Neuronal stem cell (in vitro differentiated cells): ENCODE measurements at places on chromosomes 6 and 20.

GRCh38 chr20:34579191-34579978, 20.9 kb downstream of the MAP1LC3A start:
- no peak for DNase-seq
- H3K27ac ChIP-seq = no peak overlapping the region
- peaks cover 11% of the 10 kb centered on the region for H3K4me1 ChIP-seq
- no peaks in the 10 kb centered on the region for H3K27me3 ChIP-seq
- H3K4me3 ChIP-seq = no peak overlapping the region
- peaks cover 5% of the 10 kb centered on the region for H3K36me3 ChIP-seq

DNA sequence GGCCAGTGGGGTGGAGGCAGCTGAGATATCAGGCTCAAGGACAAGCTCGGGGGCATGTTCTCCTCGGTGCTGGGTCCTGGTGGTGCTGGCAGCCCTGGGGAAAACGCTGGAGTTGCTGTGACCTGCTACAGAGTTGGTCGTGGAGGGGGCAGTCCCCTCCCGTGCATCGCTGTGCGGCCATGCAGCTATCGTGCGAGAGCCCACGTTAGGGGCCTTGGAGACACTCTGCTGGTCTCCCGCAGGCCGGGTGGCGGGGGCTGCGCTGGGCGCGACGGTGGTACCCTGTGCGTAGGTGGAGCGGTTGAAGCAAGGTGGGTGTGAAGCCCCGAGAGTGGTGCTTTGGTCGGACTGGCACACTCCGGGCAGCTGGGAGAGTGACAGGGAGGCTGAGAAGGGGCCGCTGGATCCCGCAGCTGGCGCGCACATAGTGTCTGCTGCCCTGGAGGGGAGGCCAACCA, 12.0 kb downstream of the LRRN4 start:
- no peak for DNase-seq
- no peak overlapping the region for H3K4me3 ChIP-seq
- H3K36me3 ChIP-seq = peaks cover 54% of the 10 kb centered on the region
- no peaks in the 10 kb centered on the region for H3K27me3 ChIP-seq

DNA sequence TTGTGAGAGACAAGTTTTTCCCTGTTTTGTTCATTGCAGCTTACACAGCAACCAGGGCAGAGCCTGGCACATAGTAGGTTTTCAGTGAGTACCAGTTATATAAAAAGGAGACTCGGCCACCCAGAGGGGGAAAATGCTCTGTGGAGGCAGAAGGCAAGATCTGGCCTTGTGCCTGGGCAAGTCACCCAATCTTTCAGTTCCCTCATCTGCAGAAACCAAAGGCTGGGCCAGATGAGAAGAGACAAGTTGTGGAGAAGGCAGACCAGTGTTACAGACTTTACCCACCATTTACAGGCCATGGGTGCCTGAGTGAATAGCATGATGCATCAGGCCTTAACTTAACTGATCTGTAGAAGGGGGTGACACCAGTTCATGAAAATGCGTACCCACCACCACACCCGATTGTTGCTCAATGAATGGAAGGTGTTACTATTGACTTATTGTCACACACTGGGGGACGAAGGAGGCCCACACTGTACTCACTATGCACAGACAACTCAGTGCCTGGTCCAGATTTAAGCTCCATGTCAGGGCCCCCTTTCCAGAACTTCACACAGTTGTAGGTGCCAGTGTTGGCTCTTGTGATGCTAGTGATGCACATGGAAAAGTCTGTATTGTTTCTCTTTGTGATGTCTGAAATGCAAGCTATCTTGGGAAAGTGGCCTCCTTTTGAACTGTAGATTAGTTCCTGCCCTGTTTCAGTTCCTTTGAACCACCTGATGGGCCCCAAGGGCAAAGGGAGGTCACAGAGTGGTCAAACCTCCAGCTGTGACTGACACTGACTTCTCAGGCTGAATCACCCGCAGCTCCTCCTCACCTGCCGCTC, 64.3 kb upstream of the SIRPG start:
- H3K4me3 ChIP-seq = no peak overlapping the region
- H3K4me1 ChIP-seq = no peaks in the 10 kb centered on the region
- no peak overlapping the region for H3K27ac ChIP-seq
- no peaks in the 10 kb centered on the region for H3K27me3 ChIP-seq
- no peak for DNase-seq

- no peaks in the 10 kb centered on the region for H3K4me1 ChIP-seq
- no peaks in the 10 kb centered on the region for H3K36me3 ChIP-seq
- H3K4me3 ChIP-seq = no peak overlapping the region
- H3K27ac ChIP-seq = no peak overlapping the region
Measured at GRCh38 chr6:35552285-35552917, 39.7 kb upstream of the TULP1 start.

GRCh38 chr6:45154679-45155078, 173.5 kb upstream of the RUNX2 start:
- no peak overlapping the region for H3K4me3 ChIP-seq
- no peaks in the 10 kb centered on the region for H3K27me3 ChIP-seq
- DNase-seq = no peak
- H3K36me3 ChIP-seq = no peaks in the 10 kb centered on the region
- no peak overlapping the region for H3K27ac ChIP-seq
- no peaks in the 10 kb centered on the region for H3K4me1 ChIP-seq

- no peaks in the 10 kb centered on the region for H3K27me3 ChIP-seq
- H3K4me3 ChIP-seq = no peak overlapping the region
- no peak overlapping the region for H3K27ac ChIP-seq
- H3K36me3 ChIP-seq = no peaks in the 10 kb centered on the region
Measured at GRCh38 chr6:11788043-11788442, 9.4 kb upstream of the ADTRP start.

- H3K4me3 ChIP-seq = no peak overlapping the region
- no peak overlapping the region for H3K27ac ChIP-seq
Measured at GRCh38 chr20:1177680-1178079, 7.1 kb downstream of the TMEM74B start.
